ENCODE measurements at places on chromosomes 7 and 10.

DNA sequence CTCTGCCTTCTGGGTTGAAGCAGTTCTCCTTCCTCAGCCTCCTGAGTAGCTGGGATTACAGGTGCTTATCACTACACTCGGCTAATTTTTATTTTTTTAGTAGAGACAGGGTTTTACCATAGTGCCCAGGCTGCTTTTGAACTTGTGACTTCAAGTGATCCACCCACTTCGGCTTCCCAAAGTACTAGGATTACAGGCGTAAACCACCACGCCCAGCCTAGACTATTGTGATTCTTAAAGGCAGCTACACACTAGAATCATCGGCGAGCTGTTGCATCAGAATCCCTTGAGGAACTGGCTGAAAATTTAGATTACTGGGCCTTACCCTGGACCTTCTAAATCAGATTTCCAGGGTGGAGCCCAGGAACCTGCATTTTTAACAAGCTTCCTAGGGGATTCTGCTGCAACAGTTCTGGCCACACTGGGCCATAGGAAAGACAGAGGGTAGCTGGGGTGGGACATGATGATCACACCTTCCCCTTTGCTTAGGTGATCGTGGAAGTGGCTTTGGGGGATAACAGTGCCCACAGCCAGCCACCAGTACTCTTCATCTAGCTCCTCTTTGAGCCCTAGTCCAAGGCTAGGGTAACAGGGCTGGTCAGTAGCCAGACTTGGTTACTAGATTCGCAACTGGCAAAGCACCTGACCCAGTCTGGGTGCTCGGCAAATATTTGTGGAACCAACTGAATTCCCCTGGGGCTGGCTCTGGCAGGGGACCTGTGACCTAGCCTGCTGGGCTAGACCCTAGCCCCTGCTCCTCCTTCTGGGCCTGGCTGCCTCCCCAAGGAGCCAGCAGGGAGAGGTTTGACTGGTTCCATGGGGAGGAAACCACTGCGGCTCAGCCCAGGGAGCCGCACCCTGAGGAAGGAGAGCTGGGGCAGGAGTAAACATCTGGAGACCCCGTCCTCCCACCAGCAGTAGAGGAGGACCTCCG lies 67.1 kb upstream of the DUSP5 start:
- DNase-seq = no peak

GRCh38 chr10:77635402-77636227 lies 2.0 kb downstream of the KCNMA1 start:
- DNase-seq = no peak

- DNase-seq = no peak
Measured at GRCh38 chr7:7948232-7948631, 20.4 kb upstream of the GLCCI1 start.

DNA sequence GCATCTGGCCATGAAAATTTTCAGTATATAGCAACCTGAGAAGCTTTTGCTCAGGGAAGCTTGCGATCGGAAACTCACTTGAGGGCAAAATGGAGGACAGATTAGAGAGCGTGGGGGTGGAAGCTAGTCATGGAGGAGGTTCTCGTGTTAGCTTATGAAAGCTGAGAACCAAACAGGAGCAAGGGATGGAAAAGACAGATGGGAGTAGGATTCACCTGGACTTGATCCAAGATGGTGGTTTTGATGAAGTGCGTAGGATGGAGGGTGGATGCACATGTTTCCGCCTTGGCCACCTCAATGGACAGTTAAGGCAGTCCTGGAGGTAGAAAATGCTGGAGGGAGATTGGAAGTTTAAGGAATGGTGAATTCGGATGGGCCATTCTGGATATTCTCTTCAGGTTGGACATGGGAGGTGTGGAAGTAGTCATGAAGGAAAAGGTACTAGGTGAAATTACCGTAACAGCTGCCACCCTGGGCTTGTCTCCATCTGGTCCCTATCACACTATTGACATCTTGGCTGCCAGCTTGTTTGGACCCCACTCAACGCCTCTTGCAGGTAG lies 6.3 kb upstream of the C10orf95 start:
- DNase-seq = no peak

DNA sequence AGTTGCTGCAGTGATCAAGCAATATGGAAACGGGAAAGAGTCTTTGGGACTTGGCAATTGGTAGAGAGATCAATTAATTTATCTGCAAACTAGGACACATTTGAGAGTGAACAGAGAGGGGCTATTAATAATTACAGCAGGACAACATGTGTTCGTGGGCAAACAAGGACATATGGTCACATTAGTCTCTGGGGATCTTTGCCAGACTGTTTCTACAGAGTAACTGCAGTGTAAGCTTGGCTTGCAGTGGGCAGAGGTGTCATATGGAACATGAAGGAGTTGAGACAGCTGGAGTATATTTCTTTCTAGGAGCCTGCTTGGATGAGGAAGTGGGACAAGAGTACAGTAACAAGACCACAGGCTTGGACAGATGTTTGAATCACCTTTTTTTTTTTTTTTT lies 232.1 kb upstream of the LYZL1 start:
- DNase-seq = no peak

GRCh38 chr10:35541720-35542119 lies 63.4 kb upstream of the GJD4 start:
- no peak for DNase-seq

DNA sequence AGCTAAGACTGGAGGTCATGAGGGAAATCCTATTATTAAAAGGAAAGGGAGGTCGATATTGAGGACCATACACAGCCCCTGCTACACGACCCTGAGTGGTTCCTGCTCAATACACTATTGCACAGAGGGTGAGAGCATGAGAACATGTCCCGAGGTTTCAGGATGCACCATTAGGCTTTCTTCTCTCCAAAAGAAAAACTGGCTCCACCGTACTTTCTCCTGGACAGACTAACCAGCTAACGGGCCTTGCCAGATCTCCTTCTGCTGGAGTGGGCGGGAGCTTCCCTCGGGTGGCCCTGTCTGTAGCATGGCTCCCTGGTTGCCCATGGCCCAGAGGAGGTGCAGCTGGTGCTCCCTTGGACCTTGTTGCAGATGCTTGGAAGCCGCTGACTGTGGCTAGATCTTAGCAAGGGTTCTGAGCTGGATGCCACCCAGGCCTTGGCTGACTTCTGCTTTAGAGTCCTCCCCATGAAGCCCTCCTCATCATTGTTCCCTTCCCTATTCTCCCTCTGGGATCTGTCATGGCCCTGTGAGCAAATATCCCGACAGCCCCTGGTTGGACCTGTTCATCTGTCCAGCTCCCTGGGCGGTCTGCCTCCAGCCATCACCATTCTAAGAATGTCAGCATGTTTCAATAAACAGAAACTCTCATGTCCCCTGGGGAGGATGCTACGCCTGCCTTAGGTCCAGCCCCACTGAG lies 52.9 kb upstream of the SHH start:
- no peak for DNase-seq

DNA sequence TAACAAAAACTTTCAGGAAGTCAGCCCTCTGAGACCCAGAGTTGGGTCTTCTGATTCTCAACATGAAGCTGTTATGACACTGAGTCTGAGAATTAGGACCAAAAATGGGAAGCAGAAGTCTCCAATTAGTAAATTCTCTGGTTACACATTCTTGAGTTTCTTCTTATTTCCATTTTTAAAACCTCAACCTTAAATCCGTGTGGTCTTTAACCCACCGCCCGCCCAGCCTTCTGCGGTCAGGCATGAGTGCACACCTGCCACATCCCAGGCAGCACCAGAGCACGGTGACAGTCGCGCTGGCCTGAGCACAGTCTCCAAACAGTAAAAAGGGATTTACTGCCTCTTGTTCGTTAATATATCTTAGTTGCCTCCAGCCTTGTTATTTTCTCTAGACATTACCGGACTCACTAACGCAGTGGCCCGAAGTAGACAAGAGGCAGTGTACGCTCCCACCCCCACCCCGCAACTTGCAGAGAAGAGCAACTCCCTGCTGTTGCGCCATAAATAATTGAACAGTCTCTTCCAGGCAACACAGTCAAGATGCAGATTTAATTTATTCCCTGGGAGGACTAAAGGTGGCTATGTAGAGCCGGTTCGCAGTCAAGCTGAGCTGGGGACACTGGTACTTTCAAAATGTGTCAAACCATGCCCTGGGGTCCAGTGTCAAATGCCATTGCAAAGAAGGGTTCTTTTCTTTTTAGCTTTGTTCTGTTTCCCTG lies 147.0 kb upstream of the CELF2 start:
- DNase-seq = no peak

GRCh38 chr7:121113288-121113687 lies 124.8 kb downstream of the CPED1 start:
- no peak for DNase-seq

DNA sequence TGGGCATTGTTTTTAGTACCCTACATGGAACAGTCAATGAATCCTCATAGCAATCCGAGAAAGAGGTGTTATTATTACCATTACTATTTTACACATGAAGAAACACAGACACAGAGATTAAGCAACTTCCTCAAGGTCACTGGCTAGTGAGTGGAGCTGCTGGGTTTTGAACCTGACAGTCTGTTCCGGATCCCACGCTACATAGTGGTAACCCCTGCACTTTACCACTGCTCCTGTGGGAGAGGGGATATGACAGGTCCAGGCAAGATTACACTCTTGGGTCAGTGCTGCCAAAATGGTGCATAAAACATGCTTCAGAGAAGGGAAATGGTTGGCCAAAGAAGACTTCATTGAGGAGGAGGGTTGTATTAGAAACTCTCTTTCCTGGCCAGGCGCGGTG lies 185.7 kb downstream of the XPNPEP1 start:
- DNase-seq = no peak

DNA sequence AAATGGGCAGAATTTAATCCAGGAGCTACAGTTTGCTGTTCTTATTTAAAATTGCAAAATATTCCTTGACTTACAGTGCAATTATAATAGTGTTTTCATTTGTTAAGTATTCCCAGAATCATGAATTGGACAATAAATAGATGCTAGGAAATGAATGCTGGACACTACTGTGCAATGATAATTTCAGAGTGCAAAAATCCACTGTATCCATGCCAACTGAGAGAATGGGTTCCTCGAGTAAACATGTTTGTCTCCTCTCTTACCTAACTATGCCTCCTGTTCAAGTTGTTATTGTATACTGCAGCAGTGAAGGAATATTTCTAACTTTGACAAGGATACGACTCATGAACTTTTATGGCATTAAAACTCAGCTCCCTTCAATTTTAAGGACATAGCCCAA lies 1396.3 kb downstream of the GATA3 start:
- no peak for DNase-seq

- DNase-seq = no peak
Measured at GRCh38 chr10:119651514-119652360, 557 bp downstream of the BAG3 start.

DNA sequence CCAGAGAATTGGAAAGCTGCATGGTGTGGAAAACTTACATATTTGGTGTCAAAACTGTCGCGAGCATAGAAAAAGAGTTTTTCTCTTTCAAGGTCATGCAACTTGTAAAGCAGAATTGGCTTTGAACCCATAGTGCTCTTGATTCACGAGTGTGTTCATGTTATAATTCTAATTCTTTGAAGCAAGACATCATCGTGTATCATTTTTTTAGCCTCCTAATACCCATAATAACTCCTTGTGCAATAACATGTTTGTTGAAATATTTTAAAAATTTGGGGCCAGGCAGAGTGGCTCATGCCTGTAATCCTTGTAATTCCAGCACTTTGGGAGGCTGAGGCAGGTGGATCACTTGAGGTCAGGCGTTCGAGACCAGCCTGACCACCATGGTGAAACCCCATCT lies 4.2 kb downstream of the CCL24 start:
- DNase-seq = no peak

DNA sequence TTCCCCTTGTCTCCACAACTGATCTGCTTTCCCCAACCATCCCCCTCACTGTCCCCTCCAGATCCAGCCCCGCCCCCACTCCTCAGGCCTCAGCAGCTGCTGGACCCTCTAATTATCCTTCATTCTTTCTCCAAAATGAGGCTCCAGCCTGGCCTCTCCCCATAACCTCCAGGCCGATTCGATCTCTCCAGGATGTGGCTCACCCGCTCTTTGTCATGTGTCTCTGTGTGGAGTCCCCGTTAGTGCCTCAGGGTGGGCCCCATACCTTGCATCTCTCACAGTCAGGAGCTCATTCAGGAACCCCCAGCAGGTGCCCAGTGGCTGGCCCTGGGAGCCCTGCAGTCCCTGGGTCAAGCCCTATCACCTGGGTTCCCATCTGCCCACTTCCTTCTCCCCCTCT lies 1.3 kb downstream of the PILRA start:
- no peak for DNase-seq

DNA sequence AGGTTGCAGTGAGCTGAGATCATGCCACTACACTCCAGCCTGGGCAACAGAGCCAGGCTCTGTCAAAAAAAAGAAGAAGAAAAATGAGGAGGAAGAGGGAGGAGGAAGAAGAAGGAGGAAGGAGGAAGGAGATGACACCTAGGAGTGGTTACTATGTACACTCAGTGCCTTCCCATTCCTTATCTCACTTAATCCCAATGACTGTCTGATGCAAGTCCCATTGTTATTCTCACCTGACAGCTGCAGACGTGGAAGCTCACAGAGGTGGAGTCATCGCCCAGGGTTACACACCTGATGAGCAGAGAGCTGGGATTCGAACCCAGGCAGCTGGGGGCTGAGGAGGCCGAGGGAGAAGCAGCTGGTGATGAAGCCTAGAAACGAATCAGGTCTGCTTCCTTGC lies 258.8 kb downstream of the SNX10 start:
- DNase-seq = no peak

DNA sequence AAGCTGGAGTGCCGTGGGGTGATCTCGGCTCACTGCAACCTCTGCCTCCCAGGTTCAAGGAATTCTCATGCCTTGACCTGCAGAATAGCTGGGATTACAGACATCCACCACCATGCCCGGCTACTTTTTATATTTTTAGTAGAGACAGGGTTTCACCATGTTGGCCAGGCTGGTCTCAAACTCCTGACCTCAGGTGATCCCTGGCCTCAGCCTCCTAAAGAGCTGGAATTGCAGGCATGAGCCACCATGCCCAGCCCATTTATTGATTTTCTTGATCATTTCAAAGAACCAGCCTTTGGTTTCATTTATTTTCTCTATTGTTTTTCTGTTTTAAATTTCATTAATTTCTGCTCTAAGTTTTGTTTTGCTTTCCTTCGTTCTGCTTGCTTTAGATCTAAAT lies 50.3 kb downstream of the GUSB start:
- DNase-seq = no peak

DNA sequence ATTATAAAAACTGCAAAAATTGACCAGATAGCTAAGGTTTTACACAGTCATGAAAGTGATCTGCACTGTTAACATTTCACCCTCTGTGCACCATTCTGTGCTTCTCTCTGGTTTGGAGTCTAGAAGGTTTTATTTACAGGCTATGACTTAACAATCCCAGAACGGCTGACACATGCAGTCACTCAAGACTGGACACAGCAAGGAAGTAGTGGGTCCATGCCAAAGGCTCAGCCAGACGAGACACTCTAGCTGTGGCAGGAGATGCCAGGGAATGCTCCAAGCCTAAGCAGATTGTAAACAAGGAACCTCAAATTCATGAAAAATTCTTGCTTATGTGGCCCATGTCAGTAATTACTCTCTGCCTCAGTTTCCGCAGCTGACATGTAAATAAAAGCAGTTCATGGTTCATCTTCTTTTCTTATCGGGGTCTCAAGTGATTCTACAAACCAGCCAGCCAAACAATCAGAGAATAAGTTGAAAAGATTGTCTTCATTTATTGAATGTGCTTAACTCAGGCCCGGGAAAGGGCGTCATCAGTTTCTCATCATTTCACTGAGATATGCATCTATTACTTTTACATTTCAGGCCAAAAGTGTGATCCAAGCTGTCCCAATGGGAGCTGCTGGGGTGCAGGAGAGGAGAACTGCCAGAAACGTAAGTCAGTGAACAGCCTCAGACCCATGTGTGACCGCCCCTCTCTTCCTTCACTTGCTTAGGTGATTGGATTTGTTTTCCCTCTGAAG lies 132.1 kb downstream of the EGFR start:
- DNase-seq = no peak
